ENCODE measurements at places on chromosomes 6 and 20.

DNA sequence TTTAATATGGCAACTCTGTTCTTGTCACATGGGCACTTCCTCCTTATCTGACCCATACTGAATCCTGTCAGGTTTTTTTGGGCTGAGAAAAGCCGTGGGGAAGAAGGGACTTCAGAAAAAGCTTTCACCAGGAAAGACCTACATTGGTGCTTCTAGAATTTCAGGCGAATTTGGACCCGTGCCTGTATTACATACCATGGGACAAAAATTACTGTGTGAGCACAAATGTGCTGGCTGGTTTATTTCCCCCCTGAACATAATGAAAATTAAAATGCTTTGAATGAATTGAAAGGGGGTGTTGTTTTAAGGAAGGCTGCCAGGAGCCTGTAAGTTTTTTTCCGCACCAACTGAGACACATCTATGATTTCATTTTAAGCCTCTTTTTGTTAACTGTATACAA lies 29.6 kb downstream of the CAP2 start:
- no peak for DNase-seq

DNA sequence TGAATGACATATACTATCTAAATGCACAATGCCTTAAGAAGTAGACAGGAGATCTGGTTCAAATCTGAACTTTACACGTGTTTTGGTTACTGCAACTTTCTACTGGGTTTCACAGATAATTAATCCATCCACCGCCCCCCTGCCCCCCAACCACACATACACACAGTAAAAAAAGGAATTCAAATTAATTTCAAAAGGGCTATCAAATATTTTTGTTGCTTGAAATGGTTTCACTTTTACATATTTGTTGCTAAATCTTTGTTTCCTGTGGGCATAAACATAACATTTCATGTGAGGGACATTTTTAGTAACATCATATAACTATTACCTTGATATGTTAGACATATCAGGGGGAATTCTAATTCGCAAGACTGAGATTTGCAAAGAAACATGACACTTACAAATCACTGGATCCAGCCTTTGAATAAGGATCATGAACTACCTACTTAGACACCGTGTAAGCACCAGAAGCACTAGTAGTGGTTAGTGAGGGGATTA lies 7.5 kb downstream of the NEDD9 start:
- no peak for DNase-seq

DNA sequence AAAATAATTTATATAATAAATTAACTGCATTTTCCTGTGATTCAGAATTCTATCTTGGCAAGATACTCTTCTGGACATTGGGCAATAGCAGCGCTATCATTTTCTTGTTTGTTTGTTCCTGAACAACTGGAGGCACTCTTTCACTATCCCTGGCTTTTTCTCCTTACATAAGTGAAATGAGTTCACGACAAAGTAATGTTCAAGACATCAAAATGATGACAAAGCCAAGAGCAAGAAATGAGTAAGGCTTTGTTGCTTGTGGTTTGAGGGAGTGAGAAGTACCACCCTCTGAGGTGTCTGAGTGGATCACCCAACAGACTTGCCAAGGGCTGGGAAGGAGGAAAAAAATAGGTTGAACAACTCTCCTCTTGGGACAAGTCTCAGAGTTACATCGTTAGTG lies 466.6 kb upstream of the JAG1 start:
- DNase-seq: peak; percentile 54

GRCh38 chr6:72623808-72624207 lies 1.9 kb downstream of the KCNQ5 start:
- no peak for DNase-seq

DNA sequence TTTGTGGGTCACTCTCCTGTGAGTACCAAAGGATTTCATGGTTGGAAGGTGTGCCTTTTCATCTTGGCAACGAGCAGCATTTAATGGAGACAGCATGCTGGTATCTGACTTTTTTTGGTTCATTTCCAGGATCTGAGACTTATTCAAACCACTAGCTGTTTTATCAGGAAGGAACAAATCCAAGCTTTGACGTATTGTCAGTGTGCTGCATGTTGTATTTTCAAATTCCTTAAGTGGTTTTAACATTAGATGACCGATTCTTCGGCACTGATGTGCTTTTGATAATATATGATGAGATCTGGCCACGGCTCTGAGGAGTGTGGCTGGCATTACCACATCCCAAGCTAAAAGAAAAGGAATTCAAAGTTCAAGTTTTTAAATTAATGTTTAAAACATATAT lies 6.4 kb downstream of the RMND1 start:
- no peak for DNase-seq

GRCh38 chr6:3217286-3217685 lies 10.2 kb downstream of the TUBB2B start:
- no peak for DNase-seq

DNA sequence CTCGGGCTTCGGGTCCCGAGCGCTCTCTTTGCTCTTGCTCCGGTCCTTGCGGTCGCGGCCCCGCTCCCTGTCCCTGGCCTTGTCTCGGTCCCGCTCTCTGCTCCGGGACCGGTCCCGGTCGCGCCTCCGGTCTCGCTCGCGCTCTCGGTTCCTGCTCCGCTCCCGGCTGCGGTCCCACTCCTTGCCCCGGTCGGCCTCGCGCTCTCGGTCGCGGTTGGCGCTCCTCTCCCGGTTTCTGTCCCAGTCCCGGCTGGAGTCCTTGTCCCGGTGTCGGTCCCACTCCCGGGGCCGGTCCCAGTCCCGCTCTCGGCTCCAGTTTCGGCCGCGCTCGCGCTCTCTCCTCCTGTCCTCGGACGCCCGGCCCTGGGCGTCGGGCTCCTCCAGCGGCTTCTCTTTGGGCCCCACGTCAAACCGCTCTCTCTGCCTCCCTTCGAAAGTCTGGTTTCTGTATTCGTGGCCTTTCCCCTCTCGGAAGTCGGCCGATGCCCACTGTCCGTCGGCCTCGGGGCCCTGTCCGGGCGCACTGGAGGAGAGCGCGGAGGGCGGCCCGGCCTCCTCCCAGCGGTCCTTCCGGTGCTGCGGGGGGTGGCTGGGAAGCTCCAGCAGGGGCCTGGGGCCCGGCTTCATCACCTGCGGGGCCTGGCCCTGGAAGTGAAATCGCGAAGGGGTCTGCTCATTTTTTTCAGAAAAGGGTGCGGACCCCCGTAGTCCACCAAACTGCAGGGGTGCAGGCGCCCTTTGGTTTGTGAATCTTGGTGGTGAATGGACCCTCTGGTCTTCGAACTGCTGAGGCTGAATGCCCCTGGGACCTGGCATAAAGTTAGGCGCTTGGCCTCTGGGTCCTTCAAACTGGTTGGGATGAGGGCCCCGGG lies 17.9 kb upstream of the TCFL5 start:
- no peak for DNase-seq

Measured in smooth muscle cell of the brain vasculature (primary cell).